ENCODE measurements at places on chromosomes 16 and 17. TPM values are rescaled to one million over a fixed set of nuclear protein-coding genes. Genes with fewer than 3 reads are reported as not detected.
A peak's percentile ranks its signal among the peaks of the same experiment; 100 is the strongest.

GRCh38 chr16:53103811-53104210 lies 49.0 kb downstream of the CHD9 start:
- H3K4me3 ChIP-seq: no peak overlapping the region
- no peaks in the 10 kb centered on the region for H3K27me3 ChIP-seq
- no peaks in the 10 kb centered on the region for H3K36me3 ChIP-seq
- DNase-seq: no peak
- peaks cover 19% of the 10 kb centered on the region for H3K4me1 ChIP-seq

DNA sequence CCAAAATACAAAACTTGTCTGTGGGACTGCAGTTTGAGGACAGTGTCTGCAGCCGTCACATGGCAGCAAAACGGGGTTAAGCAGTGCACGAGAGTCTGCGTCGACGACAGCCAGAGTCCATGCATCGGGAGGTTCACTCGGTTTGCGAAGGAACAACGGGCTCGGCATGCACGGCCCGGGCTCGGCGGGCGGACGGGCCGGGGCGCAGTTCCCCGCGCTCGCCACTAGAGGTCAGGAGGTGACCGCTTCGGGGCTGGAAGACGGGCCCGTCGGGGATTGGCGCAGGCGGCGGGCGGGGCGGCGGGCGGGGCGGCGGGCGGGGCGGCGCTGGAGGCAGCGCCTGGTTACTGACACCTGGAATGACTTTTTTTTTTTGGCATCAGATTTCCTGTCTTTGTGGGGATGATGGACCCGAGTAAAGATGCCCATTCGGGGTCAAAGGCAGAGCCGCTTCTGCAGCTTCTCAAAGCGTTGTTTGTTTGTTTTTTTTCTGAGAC lies 6.5 kb downstream of the SCGB1C2 start:
- no peaks in the 10 kb centered on the region for H3K4me1 ChIP-seq
- no peaks in the 10 kb centered on the region for H3K36me3 ChIP-seq
- DNase-seq: peak; percentile 93
- H3K27ac ChIP-seq: no peak overlapping the region

- H3K27ac ChIP-seq: no peak overlapping the region
- H3K36me3 ChIP-seq: peaks cover 56% of the 10 kb centered on the region
- H3K4me1 ChIP-seq: no peaks in the 10 kb centered on the region
- no peaks in the 10 kb centered on the region for H3K27me3 ChIP-seq
- no peak overlapping the region for H3K4me3 ChIP-seq
- peak; percentile 80 for DNase-seq
These were observed 47.5 kb downstream of the ADCY7 start for GRCh38 chr16:50313596-50314478.

The CAMKK1 gene
- 1.3 TPM for polyA plus RNA-seq

- H3K27me3 ChIP-seq: no peaks in the 10 kb centered on the region
- DNase-seq: no peak
- no peak overlapping the region for H3K27ac ChIP-seq
- no peaks in the 10 kb centered on the region for H3K36me3 ChIP-seq
These were observed 197.6 kb downstream of the CDH13 start for GRCh38 chr16:82824408-82824807.

DNA sequence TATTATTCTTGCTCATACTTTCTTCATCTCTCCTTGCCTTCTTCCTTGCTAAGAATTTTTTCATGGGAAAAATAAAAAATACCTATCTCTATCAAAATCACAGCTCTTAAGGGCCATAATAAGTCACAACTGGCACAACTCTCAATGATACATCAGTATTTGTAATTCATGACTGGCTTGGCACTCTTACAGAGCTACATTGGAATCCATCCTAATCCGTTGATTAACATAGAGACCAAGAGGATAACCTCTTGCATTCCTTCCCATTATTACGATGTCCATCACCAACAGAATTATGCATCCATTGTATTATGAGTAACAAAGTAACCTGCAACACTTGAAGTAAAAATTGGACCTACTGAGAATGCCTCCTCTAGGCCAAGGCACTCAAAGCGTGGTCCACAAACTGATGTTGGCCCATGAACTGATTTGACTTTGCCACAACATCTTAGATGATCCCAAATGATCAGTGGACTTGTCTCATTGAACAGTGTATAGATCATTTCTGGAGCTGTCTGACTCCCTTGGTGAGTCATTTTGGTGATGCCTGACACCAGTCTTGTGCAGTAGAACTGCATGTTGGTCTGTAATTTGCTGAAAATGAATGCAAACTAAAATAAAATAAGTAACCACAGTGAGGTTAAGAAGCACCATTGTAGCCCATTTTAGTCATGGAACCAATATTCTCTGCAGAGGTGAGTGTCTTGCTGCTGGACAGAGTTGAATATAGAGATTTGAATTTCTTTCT lies 163.2 kb downstream of the AXIN2 start:
- no peaks in the 10 kb centered on the region for H3K36me3 ChIP-seq
- H3K27me3 ChIP-seq: no peaks in the 10 kb centered on the region
- H3K4me3 ChIP-seq: no peak overlapping the region
- H3K4me1 ChIP-seq: peaks cover 12% of the 10 kb centered on the region

GRCh38 chr16:28107232-28107631 lies 43.7 kb upstream of the GSG1L start:
- peaks cover 10% of the 10 kb centered on the region for H3K36me3 ChIP-seq
- no peaks in the 10 kb centered on the region for H3K4me1 ChIP-seq
- H3K4me3 ChIP-seq: no peak overlapping the region
- no peak for DNase-seq
- H3K27ac ChIP-seq: no peak overlapping the region

The CD79B gene
- polyA plus RNA-seq: 1.9 TPM

DNA sequence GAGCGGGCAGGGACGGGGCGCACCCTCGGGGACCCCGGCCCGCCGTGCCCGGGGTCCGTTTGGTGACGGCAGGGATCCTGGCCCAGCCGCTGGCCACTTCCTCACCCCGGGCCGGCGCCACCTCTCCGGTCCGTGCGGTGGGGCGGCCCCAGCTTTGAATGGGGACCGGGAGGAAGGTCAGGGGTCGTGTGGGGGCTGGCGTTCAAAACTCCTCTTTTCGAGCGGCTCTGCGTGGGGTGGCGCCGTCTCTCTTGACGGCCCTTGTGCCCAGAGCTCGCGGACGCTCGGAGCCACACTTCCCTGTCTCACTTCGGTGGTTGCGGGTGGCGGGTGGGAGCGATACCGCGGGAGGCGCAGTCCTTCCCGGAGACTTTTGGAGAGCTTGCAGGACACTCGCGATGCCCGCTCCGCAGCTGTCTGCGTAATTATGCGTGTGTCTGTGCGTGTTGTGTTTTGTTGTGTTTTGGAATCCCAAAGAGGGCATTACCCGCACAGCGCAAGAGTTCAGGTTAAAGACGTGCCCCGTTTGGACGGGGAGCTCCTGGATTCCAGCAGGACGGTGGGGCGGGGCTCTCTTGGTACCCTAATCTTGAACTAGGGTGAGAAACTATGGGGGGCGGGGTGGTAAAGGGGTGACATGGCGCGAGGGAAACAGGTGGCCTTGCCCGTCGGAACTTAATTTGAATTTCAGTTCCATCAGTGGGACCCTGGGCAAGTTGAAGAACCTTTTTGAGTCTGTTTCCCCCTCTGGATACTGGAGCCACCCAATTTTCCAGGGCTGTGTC lies 637 bp downstream of the PLCG2 start:
- peak; percentile 61 for DNase-seq
- H3K4me1 ChIP-seq: no peaks in the 10 kb centered on the region
- no peak overlapping the region for H3K27ac ChIP-seq
- peaks cover 29% of the 10 kb centered on the region for H3K27me3 ChIP-seq
- H3K36me3 ChIP-seq: no peaks in the 10 kb centered on the region

DNA sequence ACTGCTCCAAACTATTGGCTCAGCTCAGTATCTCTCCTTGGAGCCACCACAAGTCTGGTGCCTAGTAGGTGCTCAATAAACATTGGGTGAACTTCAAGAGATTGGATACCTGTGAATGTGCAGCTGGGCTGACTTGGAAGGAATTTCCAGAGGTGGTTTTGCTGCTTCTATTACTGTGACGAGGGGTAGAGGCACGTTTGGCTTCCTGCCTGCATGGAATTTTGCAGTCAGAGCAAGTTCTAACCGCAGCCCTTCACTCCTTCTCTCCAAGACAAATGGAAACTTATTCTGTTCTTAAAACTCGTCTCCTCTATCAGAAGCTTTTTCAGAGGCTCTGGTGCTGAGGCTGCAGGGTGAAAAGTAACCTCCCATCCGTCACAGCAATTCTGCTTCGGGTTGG lies 342.5 kb downstream of the CPPED1 start:
- no peaks in the 10 kb centered on the region for H3K4me1 ChIP-seq
- no peaks in the 10 kb centered on the region for H3K27me3 ChIP-seq
- no peak overlapping the region for H3K4me3 ChIP-seq
- no peak for DNase-seq

The TMEM100 gene
- 2.3 TPM for polyA plus RNA-seq

The C1QTNF1 gene
- polyA plus RNA-seq: 12.2 TPM

- no peaks in the 10 kb centered on the region for H3K4me1 ChIP-seq
- H3K27ac ChIP-seq: no peak overlapping the region
- H3K36me3 ChIP-seq: no peaks in the 10 kb centered on the region
- DNase-seq: no peak
These were observed 76.2 kb upstream of the DNAH17 start for GRCh38 chr17:78653382-78653781.

- no peak overlapping the region for H3K4me3 ChIP-seq
- H3K27me3 ChIP-seq: no peaks in the 10 kb centered on the region
- no peaks in the 10 kb centered on the region for H3K36me3 ChIP-seq
- H3K4me1 ChIP-seq: no peaks in the 10 kb centered on the region
- H3K27ac ChIP-seq: no peak overlapping the region
These were observed 1151.4 kb upstream of the CDH8 start for GRCh38 chr16:63187638-63188037.

The ZNF19 gene
- polyA plus RNA-seq: 1.2 TPM

DNA sequence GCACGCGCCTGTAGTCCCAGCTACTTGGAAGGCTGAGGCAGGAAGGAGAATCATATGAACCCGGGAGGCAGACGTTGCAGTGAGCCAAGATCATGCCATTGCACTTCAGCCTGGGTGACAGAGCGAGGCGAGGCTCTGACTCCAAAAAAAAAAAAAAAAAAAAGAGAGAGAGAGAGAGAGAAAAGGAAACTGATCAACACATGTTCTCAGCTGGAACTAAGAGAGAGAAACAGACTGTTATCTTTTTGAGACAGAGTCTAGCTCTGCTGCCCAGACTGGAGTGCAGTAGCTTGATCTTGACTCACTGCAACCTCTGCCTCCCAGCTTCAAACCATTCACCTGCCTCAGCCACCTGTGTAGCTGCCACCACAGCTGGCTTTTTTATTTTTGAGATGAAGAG lies 60.4 kb downstream of the STH start:
- H3K27me3 ChIP-seq: no peaks in the 10 kb centered on the region
- no peak overlapping the region for H3K4me3 ChIP-seq
- H3K36me3 ChIP-seq: peaks cover under 1% of the 10 kb centered on the region
- no peak for DNase-seq

The GPR179 gene
- polyA plus RNA-seq: 0.09 TPM

- H3K27ac ChIP-seq: no peak overlapping the region
- H3K4me1 ChIP-seq: peaks cover 37% of the 10 kb centered on the region
- H3K27me3 ChIP-seq: no peaks in the 10 kb centered on the region
- H3K4me3 ChIP-seq: no peak overlapping the region
These were observed 700 bp downstream of the LITAFD start for GRCh38 chr16:8882725-8883377.

The PERCC1 gene
- not detected for polyA plus RNA-seq

DNA sequence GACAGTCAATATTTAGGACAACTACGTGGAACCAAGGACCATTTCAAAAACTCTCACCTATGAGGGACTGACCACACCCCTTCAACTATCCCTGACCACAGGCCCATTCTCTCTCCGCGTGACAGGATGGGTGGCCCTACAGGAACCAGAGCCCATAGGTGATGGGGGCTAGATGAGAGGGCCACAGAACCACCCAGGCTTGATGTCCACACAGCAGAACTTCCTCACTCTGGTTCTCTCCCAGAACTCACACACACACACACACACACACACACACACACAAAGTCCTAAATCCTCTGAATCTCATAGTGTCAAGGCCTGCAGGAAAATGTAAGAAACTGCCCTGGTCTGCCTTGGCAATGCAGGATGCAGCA lies 1.5 kb downstream of the ZNF319 start:
- peak overlapping the region; percentile 90 for H3K4me3 ChIP-seq
- H3K27me3 ChIP-seq: no peaks in the 10 kb centered on the region
- H3K4me1 ChIP-seq: peaks cover 7% of the 10 kb centered on the region
- no peak for DNase-seq
- peak overlapping the region; percentile 91 for H3K27ac ChIP-seq

DNA sequence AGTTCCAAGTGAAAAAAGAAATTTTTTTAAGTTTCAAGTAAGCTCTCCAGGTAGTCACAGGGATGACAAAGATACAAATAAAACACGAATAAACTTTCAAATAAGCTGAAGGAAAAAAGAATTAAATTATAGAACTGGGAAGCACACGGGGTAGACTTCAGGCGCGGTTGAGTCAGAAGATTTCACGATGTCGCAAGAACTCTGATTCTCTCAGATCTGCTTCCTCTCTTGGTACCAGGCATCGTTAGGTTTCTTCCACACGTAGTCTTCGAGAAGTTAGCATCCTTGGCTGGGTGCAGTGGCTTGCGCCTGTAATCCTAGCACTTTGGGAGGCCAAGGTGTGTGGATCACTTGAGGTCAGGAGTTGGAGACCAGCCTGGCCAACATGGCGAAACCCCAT lies 784.1 kb upstream of the RBFOX1 start:
- no peaks in the 10 kb centered on the region for H3K36me3 ChIP-seq
- no peaks in the 10 kb centered on the region for H3K27me3 ChIP-seq
- no peak overlapping the region for H3K27ac ChIP-seq
- DNase-seq: no peak
- H3K4me3 ChIP-seq: no peak overlapping the region
- H3K4me1 ChIP-seq: no peaks in the 10 kb centered on the region

GRCh38 chr16:47732523-47733111 lies 271.5 kb downstream of the PHKB start:
- no peaks in the 10 kb centered on the region for H3K36me3 ChIP-seq
- no peaks in the 10 kb centered on the region for H3K27me3 ChIP-seq
